GM12865 (cell line): ENCODE measurements at places on chromosomes 3 and 15.

GRCh38 chr3:151216641-151217607 is 13.9 kb upstream of the GPR171 start:
- no peak for DNase-seq

- DNase-seq: no peak
These were observed 268.6 kb upstream of the PLSCR5 start for GRCh38 chr3:146873748-146874147.

DNA sequence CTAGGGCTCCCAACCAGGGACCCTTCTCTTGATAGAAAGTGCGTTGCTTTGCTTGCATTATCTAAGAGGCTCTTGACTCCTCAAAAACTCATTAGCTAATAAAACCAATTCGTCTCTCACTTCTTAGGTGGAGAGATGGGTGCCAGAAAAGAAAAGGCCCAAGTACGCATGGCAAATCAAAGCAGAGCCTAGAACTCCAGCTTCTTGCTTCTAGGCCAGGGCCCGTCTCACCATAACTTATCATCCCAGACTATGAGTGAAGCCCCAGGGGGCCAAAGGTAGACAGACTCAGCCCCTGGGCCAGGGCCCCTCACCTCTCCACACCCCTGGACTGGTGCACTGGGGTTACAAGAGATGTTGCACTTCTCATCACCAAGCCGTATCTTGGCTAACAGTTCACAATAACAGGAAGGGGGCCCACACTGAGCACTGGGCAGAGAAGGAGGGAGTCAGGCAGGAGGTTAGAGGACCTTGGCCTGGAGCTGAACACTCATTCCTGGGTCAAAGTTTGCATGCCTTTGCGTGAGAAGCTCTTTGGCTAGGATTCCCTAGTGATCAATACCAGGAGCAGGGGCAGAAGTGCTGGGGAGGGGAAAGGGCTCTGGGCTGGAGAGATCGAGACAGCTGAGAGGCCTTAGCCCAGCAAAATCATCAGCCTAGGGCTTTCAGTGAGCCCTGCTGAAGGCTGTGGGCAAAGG is 5.4 kb upstream of the CYP1A1 start:
- no peak for DNase-seq

DNA sequence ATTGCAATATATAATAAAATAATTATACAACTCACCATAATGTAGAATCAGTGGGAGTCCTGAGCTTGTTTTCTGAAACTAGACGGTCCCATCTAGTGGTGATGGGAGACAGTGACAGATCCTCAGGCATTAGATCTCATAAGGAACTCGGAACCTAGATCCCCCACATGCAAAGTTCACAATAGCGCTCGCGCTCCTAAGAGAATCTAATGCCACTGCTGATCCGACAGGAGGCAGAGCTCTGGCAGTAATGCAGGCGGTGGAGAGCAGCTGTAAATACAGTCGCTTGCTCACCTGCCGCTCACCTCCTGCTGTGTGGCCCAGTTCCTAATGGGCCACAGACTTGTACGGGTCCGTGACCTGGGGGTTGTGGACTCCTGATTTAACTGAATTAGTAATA is 87.8 kb downstream of the P3H2 start:
- DNase-seq: no peak

GRCh38 chr3:41874022-41874421 is 87.9 kb downstream of the ULK4 start:
- DNase-seq: no peak

GRCh38 chr15:75112848-75113492 is 88.7 kb upstream of the C15orf39 start:
- peak; percentile 88 for DNase-seq

GRCh38 chr3:170528726-170529125 is 57.1 kb downstream of the SLC7A14 start:
- no peak for DNase-seq

GRCh38 chr3:177449360-177450006 is 252.2 kb upstream of the TBL1XR1 start:
- DNase-seq: peak; percentile 89

DNA sequence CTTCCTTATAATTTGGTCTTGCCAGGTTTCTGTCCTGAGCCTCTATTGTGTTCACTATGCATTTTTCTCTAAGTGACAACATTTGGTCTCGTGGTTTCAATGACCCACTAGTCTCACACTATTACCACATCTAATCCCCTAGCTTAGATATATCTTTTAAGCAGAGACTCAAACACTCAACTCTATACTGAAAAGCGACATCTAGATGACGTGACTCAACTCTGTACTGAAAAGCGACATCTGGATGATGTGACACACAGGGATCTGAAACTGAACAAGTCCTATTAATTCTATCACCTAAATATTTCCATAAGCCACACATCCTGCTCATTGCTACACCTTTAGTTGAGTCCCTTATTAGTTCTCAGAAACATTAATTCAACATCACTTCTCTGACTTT is 141.7 kb upstream of the MBNL1 start:
- DNase-seq: peak; percentile 92

DNA sequence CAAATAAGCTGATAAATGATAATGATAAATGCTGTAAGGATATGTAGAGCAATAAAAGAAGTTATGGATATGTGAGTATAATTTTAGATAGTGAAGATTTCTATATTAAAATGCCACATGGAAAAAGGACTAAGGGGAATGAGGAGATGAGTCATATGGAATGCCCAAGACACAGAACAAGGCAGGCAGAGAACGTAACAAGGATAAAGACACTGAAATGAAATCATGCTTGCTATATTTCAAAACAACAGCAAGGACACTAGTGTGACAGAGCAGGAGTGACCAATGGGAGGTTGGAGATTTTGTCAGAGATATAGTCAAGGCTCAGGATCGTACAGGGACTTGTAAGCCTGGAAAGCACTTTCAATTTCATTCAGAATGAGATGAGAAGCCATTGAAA is 621.5 kb upstream of the SEMA6D start:
- no peak for DNase-seq

- no peak for DNase-seq
These were observed 35.4 kb downstream of the MAP4 start for GRCh38 chr3:47980795-47981194.

GRCh38 chr3:13276438-13277195 is 143.5 kb downstream of the NUP210 start:
- no peak for DNase-seq

DNA sequence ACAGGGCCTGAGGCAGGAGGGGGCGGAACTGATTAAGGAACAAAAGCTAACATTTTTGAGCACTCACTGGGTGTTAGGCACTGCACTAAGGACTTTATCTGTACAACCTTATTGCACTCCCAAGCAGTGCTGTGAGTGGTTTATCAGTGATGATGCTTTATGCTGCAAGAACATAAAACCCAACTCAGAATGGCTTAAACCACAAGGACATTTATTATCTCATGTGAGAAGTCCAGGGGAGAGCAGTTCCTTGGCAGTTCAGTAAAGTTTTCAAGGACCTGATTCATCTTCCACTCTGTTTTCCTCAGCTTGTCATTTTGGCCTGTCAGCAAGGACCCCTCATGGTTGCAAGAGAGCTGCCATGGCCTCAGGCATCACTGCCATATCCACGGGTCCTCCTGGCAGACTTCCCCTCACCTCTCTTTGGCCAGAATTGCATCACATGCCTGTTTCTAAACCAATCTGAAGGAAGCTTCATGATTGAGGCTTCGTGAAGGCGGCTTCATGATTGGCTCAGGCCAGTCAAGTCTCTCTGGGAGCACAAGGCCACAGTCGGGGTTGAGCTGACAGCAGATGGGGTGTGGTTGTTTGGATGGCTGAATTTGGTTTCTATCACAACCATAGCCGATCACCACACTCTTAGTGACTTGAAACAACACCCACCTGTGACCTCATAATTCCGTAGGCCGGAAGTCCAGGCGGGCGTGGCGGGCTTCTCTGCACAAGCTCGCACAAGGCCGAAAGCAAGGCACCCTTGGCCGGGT is 15.8 kb downstream of the EFCC1 start:
- DNase-seq: peak; percentile 90

DNA sequence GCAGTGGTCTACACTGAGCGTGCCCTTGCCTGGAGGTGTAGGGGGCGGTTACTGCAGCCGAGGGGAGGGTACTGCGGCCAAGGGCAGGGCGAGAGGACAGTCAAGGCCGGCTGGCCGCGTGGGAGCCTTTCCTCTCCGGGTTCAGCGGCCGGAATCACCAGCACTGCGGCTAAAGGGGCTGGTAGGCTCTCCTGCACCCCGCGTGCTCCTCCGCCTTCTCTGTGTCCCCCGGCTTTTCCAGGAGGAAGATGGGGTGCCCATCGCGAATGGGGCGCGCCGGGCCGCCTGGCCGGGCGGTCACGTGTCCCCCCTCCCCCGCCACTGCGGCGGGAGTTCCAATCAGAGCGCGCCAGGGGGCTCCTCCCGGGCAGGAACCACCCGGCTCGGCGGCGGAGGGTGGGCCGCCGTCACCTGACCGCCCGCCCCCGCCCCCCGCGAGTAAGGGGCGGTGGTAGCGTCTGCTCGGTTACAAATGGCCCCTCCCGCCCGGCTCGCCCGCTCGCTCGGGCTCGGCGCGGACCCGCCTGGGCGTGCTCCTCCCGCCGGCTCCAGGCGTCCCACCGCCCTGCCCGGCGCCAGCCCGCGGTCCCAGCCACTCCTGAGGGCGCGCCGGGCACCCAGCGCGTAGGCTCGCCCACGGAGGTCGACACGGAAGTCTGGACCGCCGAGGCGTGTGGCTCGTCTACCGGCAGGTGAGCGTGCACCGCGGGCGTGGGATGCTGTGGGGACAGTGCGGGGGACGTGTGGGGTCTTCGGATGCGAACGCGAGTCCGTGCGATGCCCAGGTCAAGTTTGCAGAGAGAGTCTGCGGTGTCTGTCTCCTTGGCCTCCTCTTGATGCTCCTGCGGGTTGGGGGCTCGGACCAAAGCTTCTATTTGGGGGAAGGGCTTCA is 242.6 kb upstream of the TOPAZ1 start:
- DNase-seq: peak; percentile 92

DNA sequence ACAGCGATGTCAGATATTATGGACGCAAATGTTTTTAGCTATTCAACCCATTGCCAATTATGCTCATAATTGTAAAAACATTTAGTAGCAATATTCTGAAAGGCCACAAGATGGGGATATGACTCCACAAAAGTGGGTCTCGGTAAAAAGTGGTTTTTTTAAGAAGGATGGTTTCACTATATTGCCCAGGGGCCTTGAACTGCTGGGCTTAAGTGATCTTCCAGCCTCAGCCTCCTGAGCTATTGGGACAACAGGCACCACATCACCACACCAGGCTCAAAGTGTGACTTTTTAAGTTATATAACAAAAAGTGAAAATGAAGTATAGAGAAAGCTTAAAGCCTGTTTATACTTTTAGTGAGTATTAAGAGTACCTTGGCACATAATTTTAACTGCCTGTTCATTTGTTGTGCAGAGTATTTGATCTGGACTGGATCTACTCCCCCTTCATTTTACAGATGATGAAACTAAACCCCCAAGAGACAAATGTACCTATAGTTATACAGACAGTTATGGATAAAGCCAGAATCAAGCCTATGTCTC is 9.4 kb downstream of the NAA50 start:
- DNase-seq: peak; percentile 77

DNA sequence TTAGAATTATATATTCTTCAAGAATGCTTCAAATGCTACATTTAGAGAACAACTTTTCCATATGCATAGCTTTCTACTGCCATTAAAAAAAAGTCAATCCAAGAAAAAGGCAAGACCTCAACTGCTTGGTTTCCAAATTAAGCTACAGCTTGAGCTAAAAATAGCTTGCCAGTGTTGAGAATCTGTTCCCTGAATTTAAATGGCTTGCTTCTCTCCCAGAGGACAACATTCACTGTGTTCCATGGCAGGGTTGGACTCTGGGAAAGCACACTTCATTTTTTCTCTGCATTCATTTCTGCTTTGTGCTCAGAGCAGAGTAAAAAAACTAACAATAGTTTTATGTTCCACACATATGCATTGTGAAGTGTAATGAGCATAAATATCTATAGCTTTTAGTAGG is 50.3 kb upstream of the ACTL6A start:
- DNase-seq: no peak

GRCh38 chr3:158213461-158213860 is 103.6 kb downstream of the RSRC1 start:
- DNase-seq: no peak

DNA sequence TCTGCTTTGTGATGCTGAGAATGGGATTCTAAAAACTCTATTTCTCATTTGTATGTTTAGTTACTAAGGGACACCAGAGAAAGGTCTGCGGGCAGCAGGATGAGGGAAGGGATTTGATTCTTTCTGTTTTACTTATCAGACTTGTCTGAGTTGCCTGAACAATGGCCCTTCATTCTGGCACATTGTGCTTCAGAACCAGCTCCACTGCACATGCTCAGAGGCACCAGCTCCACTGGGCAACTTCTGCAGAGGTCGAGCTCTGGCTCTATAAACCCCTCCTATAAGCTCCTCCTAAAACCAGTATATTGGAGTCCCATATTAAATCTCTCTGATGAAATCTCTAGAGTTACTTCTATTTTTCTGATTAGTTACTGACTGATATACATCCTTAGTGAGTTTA is 453.2 kb upstream of the CDIN1 start:
- no peak for DNase-seq

DNA sequence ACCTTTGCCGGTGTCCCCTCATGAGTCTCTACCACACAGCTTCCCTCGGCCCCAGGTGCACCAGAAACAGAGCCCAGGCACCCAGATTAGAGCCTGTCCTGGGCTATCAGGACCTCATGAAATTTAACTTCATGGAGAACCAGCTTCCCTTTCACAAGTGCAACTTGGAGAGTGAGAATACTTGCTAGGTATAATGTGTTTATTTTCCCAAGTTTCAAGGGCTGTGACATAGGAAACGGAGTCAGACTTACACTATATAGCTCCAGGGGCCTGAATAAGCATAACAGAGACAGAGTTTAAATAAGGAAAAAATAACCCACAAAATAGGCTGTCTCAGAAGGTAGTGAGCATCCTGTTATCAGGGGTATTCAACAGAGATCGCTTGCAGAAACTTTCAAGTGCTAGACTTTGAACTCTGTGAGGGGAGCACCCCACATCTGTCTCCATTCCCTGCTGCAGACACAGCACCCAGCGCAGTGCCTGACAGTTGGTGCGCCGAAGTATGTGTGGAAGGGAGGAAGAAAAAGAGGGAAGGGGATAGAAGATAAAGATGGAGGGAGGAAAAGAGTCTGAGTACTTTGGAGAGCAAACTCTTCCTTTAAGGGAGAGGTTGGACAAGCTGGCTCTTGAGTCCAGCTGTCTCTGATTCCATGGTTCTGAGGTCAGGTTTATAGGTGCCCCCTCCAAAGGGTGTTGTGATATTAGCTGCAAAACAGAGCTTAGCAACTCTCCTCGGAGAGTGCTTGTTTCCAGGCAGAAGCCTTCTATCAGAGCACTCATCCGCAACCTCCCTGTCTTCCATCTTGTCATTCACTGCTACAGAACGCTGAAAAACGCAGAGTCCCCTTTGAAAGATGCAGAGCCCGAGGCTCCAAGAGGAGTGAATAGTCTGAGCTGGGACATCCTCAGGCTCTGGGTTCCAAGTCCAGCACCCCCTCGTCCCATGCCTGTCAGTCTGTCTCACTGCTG is 84.8 kb downstream of the CPN2 start:
- DNase-seq: no peak
